ENCODE measurements at places on chromosomes 11 and 22. TPM values are rescaled to one million over a fixed set of nuclear protein-coding genes. Genes with fewer than 3 reads are reported as not detected.

Gene HEPN1
- 0.04 TPM for polyA plus RNA-seq

Gene GLB1L2
- 0.91 TPM for polyA plus RNA-seq

Gene YPEL1
- 4.6 TPM for polyA plus RNA-seq

Gene MYBPC3
- polyA plus RNA-seq, result 0.07 TPM

Gene TEAD1
- 11.3 TPM for polyA plus RNA-seq

Gene HPX
- 0.16 TPM for polyA plus RNA-seq

Gene NRGN
- polyA plus RNA-seq, result 1.0 TPM

Gene OR6A2
- not detected for polyA plus RNA-seq

Gene PATE2
- polyA plus RNA-seq, result not detected

Gene OR6T1
- polyA plus RNA-seq, result not detected

Gene MUC5B
- polyA plus RNA-seq, result not detected

Gene MAPK8IP2
- polyA plus RNA-seq, result 0.15 TPM

Gene GDPD4
- not detected for polyA plus RNA-seq

Gene ZNF214
- 0.46 TPM for polyA plus RNA-seq

Gene MMP1
- polyA plus RNA-seq, result 0.03 TPM

Gene DGCR8
- 10.5 TPM for polyA plus RNA-seq

Gene FXYD6
- polyA plus RNA-seq, result 14.0 TPM

Gene IRAG1
- polyA plus RNA-seq, result 1.8 TPM

Gene MYEOV
- polyA plus RNA-seq, result 0.17 TPM

Gene SIK2
- 9.0 TPM for polyA plus RNA-seq

Gene AGBL2
- not detected for polyA plus RNA-seq

Gene KCNA4
- not detected for polyA plus RNA-seq

Gene MFRP
- polyA plus RNA-seq, result 0.01 TPM

Gene DNAJB7
- 0.01 TPM for polyA plus RNA-seq

Gene DDIAS
- 6.6 TPM for polyA plus RNA-seq

Gene ROBO4
- polyA plus RNA-seq, result 5.4 TPM

Gene ABCG4
- polyA plus RNA-seq, result 0.22 TPM

Gene LMO2
- polyA plus RNA-seq, result 12.3 TPM

Gene THRSP
- polyA plus RNA-seq, result 0.61 TPM

Gene MRGPRF
- 1.8 TPM for polyA plus RNA-seq

Gene HSCB
- polyA plus RNA-seq, result 13.0 TPM
